ENCODE measurements at places on chromosomes 6 and 20.

DNA sequence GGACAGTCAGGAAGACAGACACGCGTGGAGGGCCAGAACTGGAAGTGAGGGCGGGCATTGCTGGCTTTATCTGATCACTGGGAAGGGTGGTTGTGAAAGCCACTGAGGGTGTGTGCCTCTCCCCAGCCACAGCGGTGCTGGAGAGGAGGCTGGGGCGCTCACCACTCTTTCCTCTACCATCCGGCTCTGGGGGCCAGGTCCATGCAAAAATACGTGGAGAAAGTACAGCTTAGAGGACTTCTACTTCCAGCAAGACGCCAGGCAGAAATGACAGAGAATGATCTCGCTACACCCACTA is 148.8 kb upstream of the RPS6KA2 start:
- no peak for DNase-seq

- no peak for DNase-seq
Observed at GRCh38 chr6:152232501-152233151, 404.5 kb downstream of the SYNE1 start.

DNA sequence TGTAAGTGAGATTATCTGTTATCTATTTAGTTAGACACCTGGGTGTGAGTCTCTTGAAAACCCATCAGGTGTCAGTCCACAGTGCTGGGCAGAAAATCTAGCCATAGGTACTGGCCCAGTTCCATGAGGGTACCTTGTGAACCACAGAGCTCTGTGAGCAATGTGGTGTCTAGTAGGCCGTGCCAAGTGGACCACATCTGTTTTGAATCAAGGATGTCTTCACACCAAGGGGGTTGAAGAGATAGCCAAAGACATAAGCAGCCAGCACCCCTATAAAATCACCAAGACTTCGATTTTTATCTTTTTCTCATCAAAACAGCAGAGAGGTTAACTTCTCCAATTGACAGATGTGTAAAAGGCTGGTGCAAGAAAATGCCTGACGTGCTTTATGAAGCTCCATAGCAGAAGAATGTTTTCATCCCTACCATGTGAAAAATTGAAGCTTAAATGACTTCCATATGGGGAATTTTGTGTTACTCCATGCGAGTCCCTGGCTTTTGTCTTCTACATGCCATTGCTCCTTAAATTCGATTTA is 368.7 kb downstream of the HAO1 start:
- no peak for DNase-seq

GRCh38 chr6:146389740-146390139 is 153.9 kb upstream of the RAB32 start:
- no peak for DNase-seq

- DNase-seq: no peak
Observed at GRCh38 chr6:32947552-32948465, 5.1 kb downstream of the HLA-DMA start.
